ENCODE measurements at places on chromosomes 13 and 19.
A peak's percentile ranks its signal among the peaks of the same experiment; 100 is the strongest.

GRCh38 chr13:27621116-27621365 is 651 bp upstream of the POLR1D start:
- no peak for DNase-seq

DNA sequence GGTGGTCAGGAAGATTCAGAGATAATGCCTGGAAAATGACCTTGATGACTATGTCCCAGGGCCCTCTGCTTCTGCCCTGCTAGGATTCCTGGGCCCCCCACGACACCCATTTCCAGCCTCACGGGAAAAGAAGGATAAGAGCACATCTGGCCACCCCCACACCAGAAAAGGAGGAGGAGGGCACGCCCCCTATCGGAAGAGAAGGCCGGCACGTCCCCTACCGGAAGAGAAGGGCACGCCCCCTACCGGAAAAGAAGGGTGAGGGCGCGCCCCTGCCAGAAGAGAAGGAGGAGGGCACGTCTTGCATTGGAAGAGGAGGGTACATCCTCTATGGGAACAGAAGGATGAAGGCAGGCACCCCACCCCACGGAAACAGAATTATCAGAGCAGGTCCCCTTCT is 84.3 kb downstream of the IER2 start:
- peak; percentile 31 for DNase-seq

DNA sequence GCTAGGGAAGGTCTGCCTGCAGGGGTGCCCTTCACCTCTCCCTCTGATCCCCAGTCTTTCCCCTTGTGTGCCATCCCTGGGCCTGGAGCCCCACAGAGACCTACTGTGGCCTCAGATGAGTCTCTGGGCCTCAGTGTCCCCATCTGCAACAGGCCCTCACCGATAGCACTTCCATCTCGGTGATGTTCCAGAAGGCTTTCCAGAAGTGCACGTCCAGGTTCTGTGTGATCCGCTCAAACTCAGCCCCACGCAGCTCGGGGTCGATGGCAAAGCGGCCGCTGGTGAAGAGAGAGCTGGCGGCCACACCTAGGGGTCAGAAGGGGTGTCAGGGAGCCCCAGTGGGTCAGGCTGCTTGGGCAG is 17.7 kb upstream of the CNFN start:
- no peak for DNase-seq

- DNase-seq = no peak
These were observed 12.3 kb upstream of the ZNF283 start for GRCh38 chr19:43814663-43815352.

DNA sequence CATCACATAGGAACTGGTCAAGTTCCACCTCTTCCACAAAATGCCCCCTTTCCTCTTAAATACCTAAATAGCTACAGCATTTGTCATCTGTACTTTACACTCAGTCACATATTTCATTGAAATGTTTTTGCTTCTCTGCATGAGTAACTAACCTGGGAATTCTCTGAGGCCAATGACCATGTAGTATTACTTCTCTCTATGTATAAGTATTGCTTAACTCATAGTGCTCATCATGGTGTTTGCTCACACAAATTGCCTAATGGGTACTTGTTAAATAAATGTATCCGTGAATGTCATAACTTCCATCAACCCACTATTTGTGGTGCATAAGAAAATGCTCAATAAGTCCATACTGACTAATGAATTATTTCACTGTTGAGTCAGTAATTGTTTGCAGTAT is 115.5 kb downstream of the FGF14 start:
- no peak for DNase-seq

DNA sequence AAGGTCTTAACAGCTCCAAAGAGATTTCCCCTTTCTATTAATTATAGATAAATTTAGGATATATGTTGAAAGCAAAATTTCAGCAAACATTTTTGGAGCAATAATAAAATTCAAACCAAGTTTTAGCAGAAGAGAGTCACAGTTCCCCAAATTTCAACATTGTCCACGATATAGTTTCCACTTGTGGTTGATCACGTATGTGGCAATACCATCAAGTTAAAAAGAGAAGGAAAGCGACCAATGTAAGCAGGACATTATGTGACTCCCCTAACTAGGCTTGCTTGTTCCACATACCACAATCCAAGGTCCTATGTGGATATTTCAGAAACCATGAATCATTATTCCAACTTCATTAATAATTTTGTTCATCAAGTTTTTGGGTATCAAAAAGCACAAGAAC is 52.8 kb downstream of the ELF1 start:
- peak; percentile 92 for DNase-seq

DNA sequence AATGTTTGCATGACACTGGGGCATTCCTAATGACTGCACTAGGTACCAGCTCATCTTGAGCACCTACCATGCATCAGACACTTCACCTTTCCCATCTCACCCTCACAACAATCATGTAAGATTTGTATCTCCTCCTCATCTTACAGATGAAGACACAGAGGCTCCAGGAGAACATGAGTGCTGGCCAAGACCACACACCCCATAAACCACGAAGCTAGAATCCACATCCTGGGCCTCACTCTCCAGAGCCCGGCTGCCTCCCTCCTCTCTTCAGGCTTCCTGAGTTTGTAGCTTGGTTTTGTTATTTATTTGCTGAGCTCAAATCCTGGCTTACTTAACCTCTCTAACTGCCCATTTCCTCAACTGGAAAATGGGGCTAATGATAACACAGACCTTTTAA is 25.9 kb downstream of the FAM216B start:
- no peak for DNase-seq

DNA sequence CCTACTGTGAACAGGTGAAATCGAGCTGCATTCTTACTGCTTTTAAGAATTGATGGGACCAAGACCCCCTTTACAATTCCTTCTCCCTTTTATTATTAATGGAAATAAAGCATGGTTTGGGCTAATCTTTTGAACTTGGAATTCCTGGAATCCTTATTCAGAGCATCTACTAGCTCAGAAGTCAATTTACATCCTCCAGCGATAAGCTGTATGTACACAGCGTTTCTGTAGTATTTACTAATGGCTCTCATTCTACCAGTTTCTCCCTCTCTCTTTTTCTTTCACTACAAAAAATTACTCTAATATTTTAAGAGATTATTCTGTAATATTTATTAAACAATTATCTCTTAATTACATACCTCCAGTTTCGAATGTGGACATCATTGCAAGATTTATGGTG is 31.5 kb downstream of the FREM2 start:
- no peak for DNase-seq

GRCh38 chr19:34256835-34257558 is 2.6 kb downstream of the GARRE1 start:
- no peak for DNase-seq

- DNase-seq = no peak
These were observed 311.7 kb downstream of the TBC1D4 start for GRCh38 chr13:75170311-75170710.

- no peak for DNase-seq
These were observed 12.2 kb upstream of the MYH14 start for GRCh38 chr19:50191216-50191615.

DNA sequence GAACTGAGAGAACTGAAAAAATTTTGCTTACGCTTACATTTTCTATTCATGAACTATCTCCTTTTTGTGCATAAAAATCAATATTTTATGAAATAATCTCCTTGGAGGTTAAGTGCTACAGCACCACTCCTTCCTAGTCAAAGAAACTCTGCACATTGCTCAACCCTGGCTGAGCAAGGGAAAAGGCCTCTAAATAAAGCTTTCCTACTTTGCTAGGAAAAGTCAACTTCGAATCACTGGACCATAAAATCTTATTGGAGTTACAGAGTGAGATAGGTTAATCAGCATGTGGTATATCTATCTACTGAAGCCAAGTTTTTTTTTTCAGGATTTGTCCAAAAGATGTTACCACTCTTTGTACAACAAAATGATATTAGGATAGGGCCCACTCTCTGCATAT is 57.5 kb upstream of the HMGB1 start:
- DNase-seq = no peak

- DNase-seq = no peak
These were observed 743 bp downstream of the CHAF1A start for GRCh38 chr19:4403005-4403761.

GRCh38 chr19:53511357-53511756 is 26.6 kb upstream of the ZNF331 start:
- DNase-seq = no peak

GRCh38 chr13:22198641-22199217 is 527.9 kb downstream of the FGF9 start:
- no peak for DNase-seq

DNA sequence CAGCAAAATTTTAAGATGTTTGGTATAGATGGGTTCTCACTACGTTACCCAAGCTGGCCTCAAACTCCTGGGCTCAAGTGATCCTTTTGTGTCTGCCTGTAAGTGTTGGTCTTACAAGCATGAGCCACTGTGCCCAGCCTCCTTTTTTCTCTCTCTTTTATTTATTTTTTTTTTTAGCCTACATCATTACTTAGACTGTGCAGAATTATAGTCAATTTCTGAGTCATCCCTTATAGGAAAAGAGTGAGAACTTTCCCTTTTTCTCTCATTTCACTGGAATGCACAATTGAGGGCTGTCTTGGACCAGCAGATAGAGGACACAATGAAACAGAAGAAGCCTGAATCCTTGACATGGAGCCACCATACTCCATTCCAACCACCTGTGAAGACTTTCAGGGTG is 13.3 kb downstream of the TSKS start:
- no peak for DNase-seq

DNA sequence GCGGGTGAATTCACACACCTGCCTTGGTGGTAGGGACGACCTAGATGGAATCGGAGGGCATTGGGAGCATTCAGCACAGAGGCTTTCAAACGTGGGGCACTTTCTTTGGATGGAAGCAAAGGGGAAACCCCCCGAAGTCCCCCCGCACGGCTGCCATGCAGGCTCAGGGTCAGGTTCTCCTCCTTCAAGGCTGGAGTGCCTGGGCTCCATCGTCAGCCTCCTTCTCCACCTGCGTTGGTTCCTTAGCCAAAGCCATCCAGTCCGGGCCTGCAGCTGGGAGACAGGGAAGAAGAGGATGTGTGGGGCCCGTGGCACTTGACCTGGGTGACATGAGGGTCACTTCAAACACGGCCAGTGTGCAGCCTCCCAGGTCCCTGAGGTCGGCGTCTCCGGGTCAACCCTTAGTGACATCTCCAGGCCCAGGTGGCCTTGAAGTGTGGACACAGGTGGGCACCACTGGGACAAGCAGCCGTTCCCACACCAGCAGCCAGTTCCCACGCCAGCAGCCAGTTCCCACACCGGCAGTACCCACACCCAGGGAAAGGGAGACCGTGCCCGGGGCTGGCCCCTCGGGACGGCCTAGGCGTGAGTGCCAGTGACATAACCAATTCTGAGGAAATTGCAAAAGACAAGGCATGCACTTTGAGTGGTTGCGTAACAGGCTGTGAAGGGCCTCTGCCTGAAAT is 116.0 kb downstream of the SOX1 start:
- peak; percentile 67 for DNase-seq

DNA sequence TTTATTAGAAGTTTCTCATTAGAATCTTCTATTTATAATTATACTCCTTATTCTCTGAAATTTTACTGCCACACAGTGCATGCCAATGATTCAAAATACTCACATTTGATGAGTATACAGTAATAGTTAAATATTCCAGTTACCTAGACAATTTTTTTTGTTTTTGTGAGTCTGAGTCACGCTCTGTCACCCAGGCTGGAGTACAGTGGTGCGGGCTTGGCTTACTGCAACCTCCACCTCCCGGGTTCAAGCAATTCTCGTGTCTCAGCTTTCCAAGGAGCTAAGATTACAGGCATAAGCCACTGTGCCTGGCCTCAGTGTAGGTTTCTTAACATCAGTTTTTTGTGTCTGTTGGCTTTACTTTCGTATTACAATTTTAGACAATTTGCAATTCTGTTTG is 87.1 kb downstream of the ZNF486 start:
- DNase-seq = no peak

- no peak for DNase-seq
These were observed 12.9 kb downstream of the SPC24 start for GRCh38 chr19:11142528-11143171.

- DNase-seq = no peak
These were observed 117.2 kb downstream of the FREM2 start for GRCh38 chr13:38804061-38804460.

DNA sequence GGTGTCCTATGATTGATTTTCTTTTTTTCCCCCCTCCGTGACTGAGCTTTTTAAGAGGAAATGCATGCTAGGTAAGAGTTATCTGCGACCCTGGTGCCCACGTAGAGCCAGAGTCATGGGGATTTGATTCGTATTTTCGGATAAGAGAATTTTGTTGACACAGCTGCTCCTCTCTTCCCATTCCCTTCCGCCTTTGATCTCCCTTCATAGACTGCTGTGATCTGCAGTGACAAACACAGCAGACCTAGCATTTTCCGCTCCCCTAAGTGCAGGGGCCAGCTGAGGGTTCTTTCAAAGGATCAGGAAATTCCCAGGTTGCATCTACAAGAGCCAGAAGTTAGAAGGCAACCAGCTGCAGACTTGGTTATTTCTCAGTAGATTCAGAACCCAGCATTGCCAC is 70.5 kb downstream of the ZNF568 start:
- DNase-seq = no peak

- peak; percentile 36 for DNase-seq
These were observed 38.9 kb upstream of the KATNAL1 start for GRCh38 chr13:30346153-30346788.

DNA sequence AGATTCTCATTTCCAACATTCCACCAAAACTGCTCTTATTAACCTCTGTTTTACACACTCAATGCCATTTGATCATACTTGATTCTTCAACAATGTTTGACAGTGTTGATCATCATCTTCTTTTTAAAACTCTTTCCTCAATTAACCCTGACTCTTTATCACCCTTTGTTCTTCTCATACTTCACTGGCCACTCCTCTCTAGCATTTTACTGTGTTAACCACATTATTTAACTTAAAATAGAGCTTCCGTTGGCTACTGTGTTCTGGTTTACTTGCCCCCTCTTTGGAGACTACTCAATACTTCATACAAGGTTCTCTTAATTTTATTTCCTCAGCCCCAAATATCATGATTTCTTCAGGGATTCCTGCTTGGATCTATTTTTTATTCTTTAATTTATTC is 121.1 kb upstream of the SPRY2 start:
- no peak for DNase-seq

DNA sequence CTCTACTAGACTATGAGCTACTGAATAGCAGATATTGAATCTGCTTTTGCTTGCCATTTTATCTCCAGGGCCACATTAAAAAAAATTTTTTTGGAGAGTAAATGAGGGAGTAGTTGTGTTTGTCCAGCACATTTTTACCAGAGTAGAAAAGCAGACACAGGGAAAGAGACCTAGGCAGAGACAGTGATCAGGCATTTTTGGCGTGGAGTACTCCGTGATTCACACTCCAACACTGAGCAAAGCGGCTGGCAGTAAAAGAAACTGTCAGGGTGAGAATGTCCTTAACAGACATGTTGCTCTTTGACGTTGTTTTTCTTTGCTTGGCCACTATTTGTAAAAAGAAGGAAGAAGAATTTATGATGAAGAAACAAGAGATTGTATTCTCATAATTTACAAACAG is 304.0 kb downstream of the TDRD3 start:
- no peak for DNase-seq

DNA sequence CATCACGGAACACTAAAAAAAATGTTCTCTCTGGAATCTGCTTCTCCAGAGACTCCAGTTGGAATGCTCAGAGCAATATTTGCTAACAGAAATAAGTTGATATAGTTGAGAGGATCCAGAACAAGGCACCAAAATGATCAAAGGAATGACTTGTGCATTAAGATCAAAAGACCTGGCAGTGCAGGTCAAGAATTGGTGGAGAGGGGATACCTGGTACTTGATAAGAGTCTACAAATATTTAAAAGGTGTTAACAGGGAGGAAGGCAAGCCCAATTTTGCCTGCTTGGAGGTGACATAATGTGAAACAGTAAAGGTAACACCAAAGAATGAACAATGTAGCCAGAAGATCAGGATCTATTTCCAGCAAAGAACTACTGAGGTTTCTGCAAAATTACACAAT is 20.0 kb upstream of the TNFRSF19 start:
- no peak for DNase-seq

- DNase-seq = no peak
These were observed 24.3 kb downstream of the FGF21 start for GRCh38 chr19:48779636-48780035.
